ENCODE measurements at places on chromosomes 11 and 22. TPM values are rescaled to one million over a fixed set of nuclear protein-coding genes. Genes with fewer than 3 reads are reported as not detected.

ACR gene
- 0.68 TPM for total RNA-seq

RAB30 gene
- total RNA-seq: 29.9 TPM

MYO7A gene
- 12.8 TPM for total RNA-seq

NCAM1 gene
- 82.8 TPM for total RNA-seq

CBLIF gene
- not detected for total RNA-seq

OR51E2 gene
- 11.6 TPM for total RNA-seq

- DNase-seq: no peak
Measured at GRCh38 chr11:95699631-95700470, 89.7 kb downstream of the FAM76B start.

GRCh38 chr22:28155808-28156207 lies 236.8 kb upstream of the PITPNB start:
- no peak for DNase-seq

- no peak for DNase-seq
Measured at GRCh38 chr11:11237070-11237832, 115.8 kb downstream of the CSNK2A3 start.

- DNase-seq: no peak
Measured at GRCh38 chr11:117835576-117835975, 11.0 kb upstream of the FXYD2 start.

DNA sequence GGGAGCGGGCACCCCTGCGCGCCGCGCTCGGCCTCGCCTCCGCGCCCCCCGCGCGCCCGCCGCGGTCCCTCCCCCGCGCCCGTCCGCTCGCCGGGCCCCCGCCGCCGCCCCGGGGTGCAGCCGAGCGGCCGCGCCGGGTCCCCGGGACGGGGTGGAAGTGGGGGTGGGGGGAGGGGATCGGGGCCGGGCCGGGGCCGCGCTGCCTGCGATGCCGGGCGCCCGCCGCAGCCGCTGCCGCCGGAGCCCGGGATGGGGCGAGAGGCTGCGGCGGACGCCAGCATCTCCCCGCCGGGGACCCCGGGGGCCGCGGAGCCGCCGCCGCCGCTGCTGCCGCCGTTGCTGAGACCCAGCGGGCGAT lies 365 bp downstream of the MGAT3 start:
- DNase-seq: no peak

- peak; percentile 82 for DNase-seq
Measured at GRCh38 chr22:46854125-46854870, 91.8 kb downstream of the TBC1D22A start.

- DNase-seq: no peak
Measured at GRCh38 chr22:31119026-31119717, 3.6 kb upstream of the INPP5J start.

GRCh38 chr22:44459551-44459950 lies 38.5 kb downstream of the RTL6 start:
- DNase-seq: no peak

- DNase-seq: no peak
Measured at GRCh38 chr11:134412203-134413042, at the start of gene B3GAT1. B3GAT1 (minus strand) TSS chr11:134412242; CDS start chr11:134387659, 24,583 bp downstream.

DNA sequence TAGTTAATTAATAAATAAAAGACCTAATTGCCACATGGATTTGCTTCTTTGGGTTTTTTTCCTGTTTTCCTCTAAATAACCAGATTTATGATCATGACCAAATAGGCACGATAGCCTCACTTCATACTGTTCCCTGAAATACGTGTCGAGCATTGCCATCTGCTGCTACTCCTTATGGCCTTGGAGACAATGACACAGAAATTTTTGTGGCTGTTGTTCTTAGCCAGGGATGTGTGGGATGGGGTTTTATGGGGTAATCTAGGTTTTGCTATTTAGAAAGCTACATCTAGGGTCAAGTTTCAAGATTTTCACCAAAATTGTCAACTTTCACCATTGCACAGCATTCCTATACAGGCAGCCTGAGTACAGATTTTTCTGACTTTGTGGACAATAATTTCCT lies 145.2 kb downstream of the DBX1 start:
- DNase-seq: no peak

DNA sequence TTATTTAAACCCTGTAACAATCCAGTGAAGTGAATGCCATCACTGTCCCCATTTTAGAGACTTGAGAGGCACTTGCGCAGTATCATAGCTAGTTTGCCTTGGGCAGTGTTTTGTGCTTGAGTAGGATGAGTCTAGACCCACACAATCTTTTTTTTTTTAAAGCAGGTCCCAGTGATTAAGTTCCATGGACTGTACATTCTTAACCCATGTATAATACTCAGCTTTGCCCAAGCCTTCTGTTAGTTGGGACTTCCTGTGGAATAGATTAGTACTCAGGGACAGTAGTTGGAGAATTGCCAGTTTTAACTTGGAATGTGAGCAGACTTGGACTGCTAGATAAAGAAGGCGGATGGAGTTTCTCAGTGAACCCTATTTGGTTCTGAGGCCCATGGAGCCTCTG lies 108.6 kb upstream of the RASSF10 start:
- DNase-seq: no peak

DNA sequence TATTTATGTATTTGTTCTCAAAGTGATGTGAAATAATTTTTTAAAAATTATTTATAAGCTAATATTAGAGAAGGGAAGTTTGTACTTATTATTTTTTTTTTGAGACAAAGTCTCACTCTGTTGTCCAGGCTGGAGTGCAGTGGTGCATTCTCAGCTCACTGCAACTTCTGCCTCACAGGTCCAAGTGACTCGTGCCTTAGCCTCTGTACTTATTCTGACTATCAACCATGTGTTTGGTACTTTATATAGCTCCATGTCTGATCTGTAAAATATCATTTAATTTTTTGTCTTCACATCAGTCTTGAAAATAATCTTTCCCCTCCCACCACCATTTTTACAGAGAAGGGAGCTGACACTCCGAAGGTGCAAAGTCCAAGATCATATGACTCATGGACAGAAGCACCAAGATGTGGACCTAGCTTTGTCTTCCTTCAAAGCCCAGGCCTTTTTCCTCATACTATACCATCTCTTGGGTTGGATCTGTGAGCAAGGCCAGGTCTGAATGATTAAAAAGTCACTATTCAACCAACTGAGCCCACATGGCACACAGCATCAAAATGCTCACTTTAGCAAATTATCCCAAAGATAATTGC lies 32.4 kb upstream of the EED start:
- no peak for DNase-seq

- peak; percentile 40 for DNase-seq
Measured at GRCh38 chr11:69526453-69526810, 45.0 kb downstream of the LINC01488 start.

DNA sequence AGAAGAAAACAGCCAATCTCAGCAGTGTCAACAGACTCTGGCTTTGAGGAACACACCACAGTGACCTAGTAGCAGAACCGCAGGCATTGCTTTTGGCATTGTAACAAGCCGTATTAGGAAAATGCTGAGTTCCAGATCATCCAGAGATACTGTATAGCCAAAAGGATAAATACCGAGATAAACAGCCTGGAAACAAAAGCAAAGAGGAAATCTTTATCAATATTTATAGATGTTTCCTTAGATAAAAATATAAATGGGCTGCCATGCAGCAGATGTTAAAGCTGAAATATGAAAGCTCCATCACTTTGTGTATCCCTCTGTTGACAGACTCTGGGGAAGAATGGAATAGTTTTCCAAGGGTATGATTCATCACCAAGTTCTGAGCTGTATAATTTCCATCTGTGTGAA lies 98.9 kb upstream of the TP53AIP1 start:
- DNase-seq: no peak

DNA sequence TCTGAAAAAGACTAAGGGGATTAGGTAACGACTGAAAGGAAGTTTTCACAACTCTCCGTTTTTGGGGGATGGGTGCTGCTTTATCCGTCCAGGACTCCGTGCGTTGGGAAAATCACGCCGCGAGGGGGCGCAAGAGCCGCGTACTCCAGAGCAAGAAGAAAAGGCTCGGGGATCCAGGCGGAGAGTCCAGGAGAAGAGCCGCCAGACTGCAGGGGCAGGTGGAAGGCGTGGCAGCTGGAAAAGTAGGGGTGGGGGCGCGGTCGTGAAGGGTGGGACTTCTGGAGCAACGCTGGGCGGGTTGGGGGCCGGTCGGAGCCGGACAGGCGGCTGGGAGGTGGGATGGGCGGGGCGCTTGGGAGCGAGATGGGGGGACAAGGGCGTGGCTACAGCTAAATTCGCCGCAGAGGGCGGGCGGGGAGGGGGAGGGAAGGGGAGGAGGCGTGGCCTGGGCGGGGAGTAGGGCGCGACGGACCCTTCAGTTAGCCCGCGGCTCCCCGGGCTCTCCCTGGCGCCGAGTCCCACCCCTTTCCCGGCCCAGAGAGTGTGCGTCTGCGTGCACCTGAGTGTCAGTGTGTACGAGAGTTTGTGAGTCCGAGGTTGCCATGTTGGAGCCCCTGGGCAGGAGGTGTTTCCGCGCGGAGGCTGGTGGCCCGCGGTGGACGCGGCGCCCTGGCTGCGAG lies 613 bp upstream of the ARHGEF17 start:
- peak; percentile 99 for DNase-seq

GRCh38 chr11:111393096-111393495 lies 14.0 kb upstream of the POU2AF1 start:
- DNase-seq: no peak

GRCh38 chr11:77407613-77408012 lies 66.3 kb downstream of the PAK1 start:
- DNase-seq: no peak

DNA sequence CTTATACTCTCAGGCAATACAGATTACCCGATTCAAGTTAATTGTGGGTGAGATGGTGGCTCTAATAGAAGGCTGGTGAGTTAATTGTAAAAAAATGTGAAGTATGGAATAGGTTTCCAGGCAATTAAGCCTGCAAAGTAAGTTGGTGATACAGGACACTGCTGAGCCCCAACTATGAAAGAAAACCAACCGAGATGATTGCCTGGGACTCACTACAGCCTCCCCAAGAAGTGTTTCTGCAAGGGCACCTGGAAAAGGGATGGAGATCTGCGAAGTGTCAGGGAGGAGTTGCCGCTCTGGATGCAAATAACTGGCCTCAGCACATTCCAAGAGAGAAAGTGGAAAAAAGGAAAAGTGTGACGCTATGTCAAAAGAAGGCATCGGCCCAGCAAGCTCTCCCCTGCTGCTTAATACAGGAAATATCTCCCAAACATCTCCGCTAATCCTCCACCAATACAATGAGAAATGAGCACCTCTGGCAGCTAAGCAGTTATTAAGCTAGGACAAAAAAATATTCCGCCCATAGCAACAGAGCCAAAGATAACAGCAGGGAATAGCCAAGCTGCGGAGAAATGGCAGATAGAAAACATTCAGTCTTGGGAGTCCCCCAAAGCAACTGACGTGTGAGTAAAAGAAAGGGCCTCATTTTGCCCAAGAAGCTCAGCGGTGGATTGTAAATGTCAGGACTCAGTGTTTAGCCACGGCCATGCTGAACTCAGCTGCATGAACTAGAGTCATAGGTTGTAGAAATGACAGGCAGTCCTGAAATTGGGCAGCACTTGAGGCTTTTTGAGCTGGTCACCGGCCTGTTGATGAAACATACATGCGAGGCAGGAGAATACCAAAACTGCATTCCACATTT lies 133.7 kb downstream of the SNX19 start:
- no peak for DNase-seq

GRCh38 chr22:50503475-50504145 lies 3.9 kb downstream of the LMF2 start:
- peak; percentile 69 for DNase-seq

DNA sequence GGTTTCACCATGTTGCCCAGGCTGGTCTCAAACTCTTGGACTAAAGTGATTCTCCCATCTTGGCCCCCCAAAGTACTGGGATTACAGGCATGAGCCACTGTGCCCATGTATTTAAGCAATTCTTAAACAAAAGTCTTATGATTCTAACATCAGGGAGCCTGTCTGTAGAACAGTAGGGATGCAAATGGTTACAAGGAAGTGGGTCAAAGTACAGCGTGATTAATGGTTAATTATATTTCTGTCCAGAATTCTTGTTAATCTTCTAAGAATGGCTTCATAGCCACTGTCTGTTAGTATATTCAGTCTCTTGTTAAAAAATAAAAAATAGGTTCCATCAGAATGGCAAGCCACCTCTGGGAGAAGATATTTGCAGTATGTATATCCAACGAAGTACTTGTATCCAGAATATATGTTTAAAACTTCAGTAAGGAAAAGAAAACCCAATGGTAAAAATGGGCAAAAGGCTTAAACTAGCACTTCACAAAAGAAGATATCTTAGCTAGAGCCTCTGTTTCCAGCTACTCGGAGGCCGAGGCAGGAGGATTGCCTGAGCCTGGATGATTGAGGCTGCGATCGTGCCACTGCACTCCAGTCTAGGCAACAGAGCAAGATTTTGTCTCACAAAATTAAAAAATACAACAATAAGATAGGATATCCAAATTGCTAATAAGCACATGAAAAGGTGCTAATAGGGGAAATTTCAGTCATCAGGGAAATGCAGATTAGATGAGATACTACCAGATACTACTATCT lies 22.9 kb downstream of the ATG13 start:
- no peak for DNase-seq

- no peak for DNase-seq
Measured at GRCh38 chr11:45502226-45502545, 163.2 kb downstream of the CHST1 start.

- no peak for DNase-seq
Measured at GRCh38 chr11:48054994-48055291, 74.6 kb downstream of the PTPRJ start.

- DNase-seq: no peak
Measured at GRCh38 chr11:27277843-27278242, 85.2 kb downstream of the CCDC34 start.

DNA sequence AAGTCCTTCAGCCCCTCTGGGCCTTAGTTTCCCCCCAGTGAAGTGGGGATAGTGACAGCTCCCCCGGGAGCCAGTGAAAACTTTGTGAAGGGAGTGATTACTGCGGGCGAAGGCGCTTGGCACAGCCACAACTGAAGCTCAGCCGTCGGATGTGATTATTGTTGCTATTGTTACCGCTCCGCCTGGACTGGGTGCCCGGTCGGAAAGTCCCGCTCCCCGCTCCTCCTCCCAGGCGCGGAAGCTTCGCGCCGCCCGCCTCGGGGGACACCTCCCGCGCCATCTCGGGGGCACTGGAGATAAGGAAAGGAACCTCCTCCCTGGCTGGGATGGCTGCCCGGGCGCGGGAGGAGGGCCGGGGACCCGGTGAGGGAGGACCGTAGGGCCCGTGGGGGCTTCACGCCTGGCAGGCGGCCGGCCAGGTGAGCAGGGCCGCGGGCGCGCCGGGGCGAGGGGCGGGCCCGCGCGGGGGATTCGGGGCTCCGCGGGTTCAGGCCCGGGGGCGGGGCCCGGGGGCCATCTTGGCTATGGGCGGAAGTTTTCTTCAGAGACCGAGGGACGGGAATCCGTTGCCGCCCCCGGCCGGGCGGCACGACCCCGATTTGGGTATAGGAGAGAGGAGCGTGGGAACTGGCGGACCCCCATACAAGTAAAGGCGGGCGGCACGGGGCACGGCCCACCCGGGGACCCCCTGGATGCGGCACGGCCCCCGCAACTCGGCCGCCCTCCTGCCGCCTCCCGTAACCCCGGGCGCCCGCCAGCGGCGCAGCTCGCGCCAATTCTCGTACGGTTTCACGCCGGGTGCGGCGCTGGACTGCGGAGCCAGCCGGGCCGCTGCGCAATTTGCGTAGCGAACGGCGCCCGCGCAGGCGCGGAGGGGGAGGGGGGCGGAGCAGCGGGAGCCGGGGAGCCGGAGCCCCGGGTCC lies at the start of gene GPR137:
Gene GPR137 (plus strand): TSS at position 887 of the 923 bp plus-strand sequence. CDS start 677 bp downstream, outside the sequence.
- DNase-seq: peak; percentile 92
